ENCODE measurements at places on chromosomes 7 and 10.

- DNase-seq, result no peak
Observed at GRCh38 chr7:45872116-45873034, 507 bp downstream of the CCDC201 start.

- DNase-seq, result no peak
Observed at GRCh38 chr10:52210161-52210560, 103.9 kb upstream of the DKK1 start.

GRCh38 chr7:154302380-154302779 is 250.2 kb downstream of the DPP6 start:
- no peak for DNase-seq

GRCh38 chr7:129100827-129101166 is 43.7 kb upstream of the TSPAN33 start:
- no peak for DNase-seq

- DNase-seq, result no peak
Observed at GRCh38 chr7:41738806-41739205, 35.9 kb upstream of the INHBA start.

DNA sequence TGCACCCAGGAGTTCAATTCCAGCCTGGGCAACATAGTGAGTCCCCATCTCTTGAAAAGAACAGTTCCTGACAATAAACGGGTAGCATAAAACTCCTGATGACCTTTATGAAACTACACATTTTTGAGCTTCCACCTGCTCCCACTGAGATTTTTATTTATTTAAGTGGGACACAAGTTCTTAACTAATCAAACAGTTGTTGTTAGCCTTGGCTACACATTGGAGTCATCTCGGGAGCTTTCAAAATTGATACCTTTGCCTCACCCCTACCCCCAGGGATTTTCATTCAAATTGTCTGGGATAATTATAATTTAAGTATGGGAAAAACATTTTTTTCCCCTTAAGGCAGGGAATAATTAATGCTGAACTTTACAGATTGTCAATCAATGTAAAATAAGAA is 39.3 kb downstream of the MALSU1 start:
- DNase-seq, result no peak

All from stimulated activated CD8-positive, alpha-beta memory T cell treated with anti-CD3 and anti-CD28 coated beads, Interleukin-15, amount 100 ng/mL, for 48 hours (primary cell).